ENCODE measurements at places on chromosomes 5 and 9. TPM values are rescaled to one million over a fixed set of nuclear protein-coding genes. Genes with fewer than 3 reads are reported as not detected.

- DNase-seq = no peak
Observed at GRCh38 chr5:108320231-108320630, 61.7 kb downstream of the FBXL17 start.

DNA sequence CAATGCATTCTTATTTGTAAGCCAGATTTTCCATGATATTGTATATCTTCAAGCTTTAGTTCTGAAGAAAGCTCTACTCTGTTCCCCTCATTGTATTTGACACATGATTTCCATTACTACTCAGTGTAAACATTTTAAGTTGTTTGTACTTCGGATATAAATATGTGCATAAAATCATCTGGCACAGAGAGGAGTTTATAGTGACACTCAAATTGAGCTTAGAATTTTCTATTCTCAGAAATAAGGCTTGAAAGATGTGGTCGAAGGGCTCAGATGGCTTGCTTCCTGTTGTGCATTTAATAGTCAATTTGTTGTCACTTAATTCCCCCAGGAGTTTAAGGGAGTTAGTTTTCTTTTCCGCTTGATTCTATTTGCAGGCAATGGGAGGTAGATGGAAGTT lies 88.8 kb downstream of the PPIC start:
- DNase-seq = no peak

DNA sequence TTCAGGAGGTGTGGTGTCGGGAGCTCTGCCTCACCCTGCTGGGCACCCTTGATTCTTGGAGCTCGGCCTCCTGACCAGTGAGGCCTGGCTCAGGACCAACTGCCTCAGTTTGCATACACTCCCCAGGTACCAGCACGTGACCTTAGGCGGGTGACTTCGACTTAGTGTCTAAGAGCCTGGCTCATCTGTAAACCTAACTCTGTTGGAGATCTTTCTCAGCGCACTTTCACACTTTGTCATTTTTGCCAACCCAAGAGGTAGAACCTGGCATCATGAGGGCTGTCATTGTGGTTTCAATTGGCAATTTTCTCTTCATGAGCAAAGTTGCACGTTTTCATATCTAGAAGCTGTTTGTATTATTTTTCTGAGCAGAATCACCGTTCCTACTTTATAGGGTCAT lies 13.4 kb upstream of the WNK2 start:
- DNase-seq = no peak

DNA sequence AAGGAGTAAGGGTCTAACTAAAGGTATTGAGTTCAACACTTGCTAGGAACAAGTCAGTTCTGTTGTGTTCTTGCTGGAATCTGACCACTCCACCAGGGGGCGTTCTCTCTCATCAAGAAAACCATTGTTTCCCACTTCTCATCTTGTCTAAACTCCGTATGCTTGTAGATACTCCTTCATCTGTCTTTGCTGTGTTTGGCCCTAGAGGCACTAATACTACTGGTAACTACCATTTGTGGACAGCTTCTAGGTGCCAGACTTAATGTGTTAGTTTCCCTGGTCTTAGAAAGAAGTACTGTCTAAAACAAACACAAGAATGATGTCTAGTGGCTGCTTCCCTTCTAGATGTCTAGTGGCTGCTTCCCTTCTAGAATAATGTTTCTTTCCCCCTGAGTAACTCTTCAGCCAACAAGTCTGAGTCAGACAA lies 18.7 kb upstream of the PTPDC1 start:
- DNase-seq = peak; percentile 65

- DNase-seq = no peak
Observed at GRCh38 chr9:136201609-136202453, 3.1 kb downstream of the LHX3 start.

GRCh38 chr9:72577212-72577753 lies 55.9 kb downstream of the TMC1 start:
- DNase-seq = no peak

GRCh38 chr5:54021431-54022164 lies 288.8 kb downstream of the ARL15 start:
- no peak for DNase-seq

- DNase-seq = no peak
Observed at GRCh38 chr9:120191141-120191540, 388.8 kb downstream of the CDK5RAP2 start.

- peak; percentile 44 for DNase-seq
Observed at GRCh38 chr5:57221049-57221568, 47.2 kb downstream of the GPBP1 start.

DNA sequence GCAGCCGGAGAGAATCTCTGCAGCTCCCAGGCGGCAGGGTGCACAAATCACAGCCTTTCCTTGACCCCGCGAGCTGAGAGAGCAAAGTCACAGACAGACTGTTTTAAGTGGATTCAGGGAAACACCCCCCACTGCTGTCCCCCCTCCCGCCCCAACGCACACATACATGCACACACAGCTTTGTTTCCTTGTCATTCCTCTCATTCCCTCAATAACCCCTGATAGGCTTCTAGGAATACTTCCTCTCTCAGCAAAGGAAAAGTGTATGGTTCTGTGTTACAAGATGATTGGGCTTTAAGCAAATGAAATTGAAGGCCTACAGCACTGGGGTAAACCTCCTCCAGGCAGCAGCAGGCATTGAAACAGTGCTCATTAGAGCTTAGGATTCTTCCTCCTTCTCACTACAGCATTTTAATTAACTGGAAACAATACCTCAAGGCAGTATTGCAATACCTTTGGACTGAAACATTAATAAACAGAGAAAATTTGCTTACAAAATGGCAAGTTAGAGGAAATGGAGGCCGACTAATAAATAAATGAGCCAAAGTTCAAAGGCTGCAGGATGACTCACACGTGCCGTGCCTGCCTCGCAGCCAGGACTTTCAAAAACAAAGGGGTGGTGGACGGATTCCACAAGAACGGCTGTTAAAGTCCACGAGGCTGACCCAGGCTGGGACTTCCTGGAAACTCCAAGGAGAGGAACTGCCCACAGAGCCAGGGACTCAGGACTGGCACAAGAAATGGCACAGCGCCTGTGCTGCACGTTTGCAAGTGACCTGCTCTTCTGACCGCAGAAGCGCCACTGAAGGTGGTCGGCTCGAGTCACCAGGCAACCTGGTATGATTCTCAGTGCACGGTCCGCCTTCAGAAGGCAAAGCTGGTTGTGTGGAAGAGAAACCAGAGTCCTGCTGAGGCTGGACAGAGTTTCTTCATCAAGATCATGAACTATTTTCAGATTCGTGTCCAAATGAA lies 236.2 kb downstream of the SYK start:
- DNase-seq = no peak

GRCh38 chr5:135423146-135423845 lies 23.9 kb downstream of the DCANP1 start:
- no peak for DNase-seq

DNA sequence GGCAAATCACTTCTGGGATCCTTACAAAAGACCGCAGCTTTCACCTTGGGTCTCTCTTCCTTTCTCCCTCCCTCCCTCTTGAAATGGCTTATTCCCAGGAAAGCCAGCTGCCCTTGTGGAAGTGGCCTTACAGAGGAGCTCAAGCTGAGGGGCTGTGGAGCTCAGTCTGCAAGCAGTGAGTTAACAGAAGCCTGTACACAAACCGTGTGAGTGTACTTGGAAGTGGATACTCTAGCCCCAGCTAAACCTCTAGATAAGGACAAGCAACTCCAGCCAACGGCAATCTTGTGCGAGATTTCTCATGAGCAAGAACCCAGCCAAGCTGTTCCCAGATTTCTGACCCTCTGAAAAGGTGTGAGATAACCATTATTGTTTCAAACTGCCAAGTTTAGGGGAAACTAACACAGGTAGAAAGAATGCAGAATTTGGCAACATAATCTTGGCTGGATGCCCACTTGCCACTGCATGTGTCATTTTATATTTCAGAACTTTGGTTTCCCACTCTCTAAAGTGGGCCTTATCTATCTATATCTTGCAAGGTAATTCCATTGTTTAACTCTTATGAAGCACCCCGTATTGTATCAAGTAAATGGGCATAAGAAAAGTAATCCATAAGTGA lies 85.6 kb downstream of the CDH18 start:
- no peak for DNase-seq

DNA sequence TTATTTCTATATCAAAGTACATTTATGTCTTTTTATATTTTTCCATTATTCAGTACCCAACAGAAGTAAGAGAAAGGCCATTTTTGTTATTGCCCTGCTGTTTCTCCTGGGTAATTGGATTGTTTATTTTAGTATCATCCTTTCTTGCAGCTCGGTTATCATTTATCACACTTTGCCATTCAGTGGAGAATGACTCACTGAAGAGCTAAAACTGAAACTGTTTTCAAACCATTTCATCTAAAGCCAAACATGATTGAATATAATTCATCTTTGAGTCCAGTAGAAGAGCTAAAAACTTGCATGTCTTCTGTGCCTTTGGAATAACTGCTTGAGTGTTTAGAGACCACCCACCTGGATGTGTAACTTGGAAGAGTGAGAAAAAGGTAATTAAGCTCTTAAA lies 139.5 kb upstream of the PRDM9 start:
- DNase-seq = no peak

- DNase-seq = no peak
Observed at GRCh38 chr5:164671640-164672039, 1166.2 kb downstream of the MAT2B start.

GRCh38 chr9:88013035-88013434 lies 38.7 kb upstream of the CDK20 start:
- no peak for DNase-seq

DNA sequence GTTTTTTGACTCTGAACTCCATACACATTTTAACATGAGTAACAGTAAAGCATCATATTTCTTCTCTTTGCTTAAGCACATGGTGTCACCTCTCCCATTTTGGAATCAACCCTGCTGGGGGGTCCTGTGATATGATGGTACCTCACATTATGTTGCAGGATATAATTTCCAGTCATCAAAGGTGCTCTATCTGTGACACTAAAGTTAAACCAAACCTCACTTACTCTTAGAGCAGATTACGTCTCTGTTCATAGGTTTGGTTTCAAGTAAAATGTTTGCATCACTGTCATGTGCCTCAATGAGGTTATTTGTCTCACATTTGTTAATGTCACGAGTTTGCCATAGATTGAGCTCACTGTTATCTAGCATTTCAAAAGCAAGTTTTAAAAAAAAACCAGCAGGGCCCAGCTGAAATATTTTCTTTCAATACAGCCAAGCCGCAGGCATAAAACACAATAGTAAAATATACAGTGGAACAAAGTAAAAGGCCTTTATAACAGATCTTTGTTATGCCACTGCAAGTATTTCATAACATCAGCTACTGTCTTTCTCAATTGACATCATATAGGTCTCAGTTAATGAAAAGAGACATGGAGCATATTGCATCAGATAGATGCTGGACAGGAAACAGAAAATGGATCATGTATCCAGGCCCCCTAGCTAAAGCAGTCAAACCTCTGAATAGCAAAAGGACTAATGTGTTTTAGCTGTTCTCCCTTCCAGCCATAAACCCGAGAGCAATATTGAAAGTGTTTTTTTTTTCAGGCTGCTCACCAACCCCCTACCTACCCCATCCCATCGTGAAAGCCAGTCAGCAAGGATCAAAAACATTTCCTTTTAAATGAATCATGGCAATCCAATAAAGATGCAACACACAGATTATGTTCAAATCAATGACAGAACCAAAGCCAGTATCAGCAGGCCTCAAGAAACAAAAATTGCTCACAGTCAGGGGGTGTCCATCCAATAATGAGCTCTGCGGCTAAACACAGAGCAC lies 182.1 kb upstream of the ITGA1 start:
- DNase-seq = no peak

- no peak for DNase-seq
Observed at GRCh38 chr5:2213121-2213730, 330.5 kb upstream of the IRX4 start.

DNA sequence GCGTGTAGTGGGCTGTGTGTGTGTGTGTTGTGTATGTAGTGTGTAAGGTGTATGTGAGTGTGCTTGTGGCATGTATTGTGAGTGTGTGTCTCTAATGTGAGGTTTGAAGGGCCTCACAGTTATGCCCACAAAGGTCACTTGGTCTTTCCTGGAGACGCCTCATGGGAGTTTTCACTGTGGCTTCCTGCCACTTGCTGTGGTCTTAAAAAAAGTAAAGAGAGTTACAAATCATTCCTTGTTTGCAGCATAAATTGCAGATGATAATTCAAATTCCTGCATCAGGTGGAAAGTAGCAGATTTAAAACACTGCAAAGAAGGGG lies 72.6 kb downstream of the TENT4A start:
- DNase-seq = no peak

- no peak for DNase-seq
Observed at GRCh38 chr5:106584268-106584667, 1086.5 kb downstream of the EFNA5 start.

Gene SWI5
- total RNA-seq = 14.9 TPM

Gene ARL14EPL
- total RNA-seq = not detected

Gene TNFSF8
- total RNA-seq = 44.2 TPM

Gene CCDC183
- 2.5 TPM for total RNA-seq

Gene THBS4
- total RNA-seq = 0.29 TPM

Gene FUBP3
- 46.5 TPM for total RNA-seq

Gene NEURL1B
- 0.08 TPM for total RNA-seq
